ENCODE measurements at places on chromosomes 12 and 14. TPM values are rescaled to one million over a fixed set of nuclear protein-coding genes. Genes with fewer than 3 reads are reported as not detected.
A peak's percentile ranks its signal among the peaks of the same experiment; 100 is the strongest.

GRCh38 chr14:68759017-68759560 is 33.8 kb downstream of the ZFP36L1 start:
- H3K27ac ChIP-seq = peak overlapping the region; percentile 87
- peak; percentile 55 for DNase-seq
- no peak overlapping the region for H3K4me3 ChIP-seq
- H3K27me3 ChIP-seq = no peaks in the 10 kb centered on the region
- no peaks in the 10 kb centered on the region for H3K36me3 ChIP-seq

DNA sequence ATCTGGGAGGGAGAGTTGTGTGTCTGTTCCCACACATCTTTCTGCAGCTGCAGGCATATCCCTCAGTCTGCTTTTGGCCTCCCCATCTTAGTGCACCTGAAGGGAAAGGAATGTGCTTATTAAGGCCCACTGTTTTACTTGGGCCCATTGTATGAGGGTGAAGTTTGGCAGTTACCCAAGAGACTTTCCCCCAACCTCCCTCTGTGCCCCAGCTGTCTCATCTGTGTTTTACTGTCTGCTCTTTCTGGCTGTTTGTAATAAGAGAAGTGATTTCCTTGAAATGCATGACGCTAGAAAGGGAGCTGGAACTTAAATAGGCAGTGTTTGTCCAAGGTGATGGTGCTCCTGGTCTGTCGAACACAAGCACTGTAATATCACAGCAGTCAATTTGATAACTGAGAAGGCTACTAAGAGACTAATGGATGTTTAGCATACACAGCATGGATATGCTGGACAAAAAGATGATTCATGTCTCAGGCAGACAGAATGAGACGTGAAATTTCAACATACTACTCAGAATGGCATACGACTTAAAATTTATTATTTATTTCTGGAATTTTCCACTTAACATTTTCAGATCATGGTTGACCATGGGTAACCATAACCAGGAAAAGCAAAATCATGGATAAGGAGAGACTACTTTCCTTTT is 43.6 kb downstream of the FSCB start:
- DNase-seq = peak; percentile 27
- H3K27me3 ChIP-seq = no peaks in the 10 kb centered on the region
- H3K36me3 ChIP-seq = no peaks in the 10 kb centered on the region
- peaks cover 8% of the 10 kb centered on the region for H3K4me1 ChIP-seq
- H3K4me3 ChIP-seq = no peak overlapping the region

DNA sequence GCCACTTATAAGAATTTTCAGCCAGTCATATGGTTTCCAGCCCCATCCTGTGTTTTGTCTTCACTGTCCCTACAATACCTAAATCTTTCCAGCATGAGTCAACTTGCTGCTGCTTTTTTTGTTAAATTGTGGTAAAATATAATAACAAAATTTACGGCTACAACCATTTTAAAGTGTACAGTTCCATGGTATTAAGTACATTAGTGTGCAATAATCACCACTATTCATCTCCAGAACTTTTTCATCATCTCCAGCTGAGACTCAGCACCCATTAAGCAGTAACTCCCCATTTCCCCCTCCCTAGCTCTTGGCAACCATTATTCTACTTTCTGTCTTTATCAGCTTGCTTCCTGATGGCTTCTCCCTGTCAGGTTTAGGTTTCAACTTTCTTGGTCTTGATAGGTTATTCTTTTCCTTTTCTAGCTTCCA is 39.1 kb downstream of the FRS2 start:
- no peak overlapping the region for H3K4me3 ChIP-seq
- peaks cover 3% of the 10 kb centered on the region for H3K4me1 ChIP-seq
- no peak overlapping the region for H3K27ac ChIP-seq
- H3K36me3 ChIP-seq = peaks cover 2% of the 10 kb centered on the region

DNA sequence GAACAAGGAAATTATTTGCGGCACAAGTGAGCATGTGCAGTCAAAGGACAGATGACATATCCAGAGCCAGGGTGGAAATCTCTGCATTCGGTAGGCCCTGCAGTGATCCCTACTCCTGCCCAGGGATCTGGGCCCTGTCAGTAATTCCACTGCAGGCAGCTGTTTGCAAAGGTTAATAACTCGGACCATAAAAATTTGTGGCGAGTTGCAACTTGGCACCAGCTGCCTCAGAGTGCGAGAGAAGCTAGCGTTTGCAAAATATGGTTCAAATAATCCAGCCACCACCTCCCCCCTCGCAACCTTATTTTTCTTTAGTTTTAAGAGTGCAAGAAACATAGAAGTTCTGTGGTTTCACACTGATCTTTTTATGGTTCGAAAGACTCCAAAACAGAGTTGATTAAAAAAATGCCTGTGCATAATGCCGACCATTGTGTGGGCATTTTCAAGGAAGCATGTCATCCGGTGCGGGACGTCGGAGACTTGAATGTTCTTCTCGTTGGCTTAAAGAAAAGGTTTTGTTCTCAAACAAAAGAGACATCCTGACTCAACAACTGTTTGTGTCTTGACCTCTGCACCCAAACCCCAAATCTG is 224.5 kb downstream of the BCL11B start:
- no peak overlapping the region for H3K4me3 ChIP-seq
- no peaks in the 10 kb centered on the region for H3K27me3 ChIP-seq
- H3K4me1 ChIP-seq = peaks cover 19% of the 10 kb centered on the region
- H3K36me3 ChIP-seq = no peaks in the 10 kb centered on the region
- H3K27ac ChIP-seq = no peak overlapping the region
- peak; percentile 62 for DNase-seq

GRCh38 chr12:3085341-3086139 is 8.4 kb downstream of the TSPAN9 start:
- DNase-seq = no peak
- peaks cover 61% of the 10 kb centered on the region for H3K4me1 ChIP-seq
- H3K4me3 ChIP-seq = no peak overlapping the region
- peaks cover 5% of the 10 kb centered on the region for H3K36me3 ChIP-seq
- H3K27me3 ChIP-seq = peaks cover 2% of the 10 kb centered on the region

DNA sequence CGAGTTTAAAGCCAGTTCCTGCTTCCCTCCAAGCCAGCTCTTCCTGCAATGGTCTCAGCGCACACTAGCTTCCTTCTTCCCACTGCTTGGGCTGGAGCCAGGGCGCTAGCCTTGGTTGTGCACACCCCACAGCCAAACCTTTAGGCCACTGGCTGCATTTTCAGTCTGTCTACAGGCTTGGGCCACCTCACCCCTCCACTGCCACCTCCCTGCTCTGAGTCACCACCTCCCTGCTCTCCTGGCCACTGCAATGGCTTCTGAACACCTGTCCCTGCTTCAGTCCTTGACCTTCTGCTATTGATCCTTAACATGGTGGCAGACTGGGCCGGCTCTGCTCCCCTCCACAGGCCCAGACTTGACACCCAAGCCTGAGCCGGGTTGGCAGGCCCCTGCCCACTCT is 151.1 kb downstream of the RBM19 start:
- DNase-seq = no peak
- H3K27ac ChIP-seq = no peak overlapping the region
- H3K4me1 ChIP-seq = peaks cover 22% of the 10 kb centered on the region

MYO1H gene
- polyA plus RNA-seq = 0.07 TPM

SERPINA1 gene
- polyA plus RNA-seq = 2.9 TPM

WIF1 gene
- polyA plus RNA-seq = 6.4 TPM

CLEC2A gene
- polyA plus RNA-seq = not detected

Data from muscle of leg (tissue), 16 donors.